Thyroid gland (tissue), 4 donors: ENCODE measurements at places on chromosomes 16 and 17.

DNA sequence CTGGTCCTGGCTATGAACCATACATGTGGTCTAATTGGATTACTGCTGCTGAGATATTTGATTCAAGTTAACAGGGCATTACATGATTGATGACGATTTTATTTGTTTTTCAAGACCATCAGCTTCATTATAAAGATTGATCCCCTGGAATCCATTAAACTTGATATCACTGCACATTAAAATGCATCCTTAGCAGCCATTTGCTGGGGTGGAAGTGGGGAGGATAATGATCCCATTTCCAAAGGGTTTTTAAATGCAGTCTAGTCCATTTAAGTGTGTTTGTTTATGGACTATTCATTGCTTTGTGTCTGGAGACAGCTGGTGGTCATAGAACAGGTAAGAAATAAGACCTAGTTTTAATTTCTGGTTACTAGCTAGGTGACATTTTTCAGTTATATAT is 40.9 kb downstream of the ADAMTS18 start:
- H3K4me3 ChIP-seq, result no peak overlapping the region
- no peaks in the 10 kb centered on the region for H3K27me3 ChIP-seq
- H3K27ac ChIP-seq, result no peak overlapping the region
- H3K4me1 ChIP-seq, result no peaks in the 10 kb centered on the region
- H3K36me3 ChIP-seq, result no peaks in the 10 kb centered on the region

GRCh38 chr16:57828272-57829161 is 26.2 kb upstream of the KIFC3 start:
- peaks cover 65% of the 10 kb centered on the region for H3K4me1 ChIP-seq
- no peaks in the 10 kb centered on the region for H3K36me3 ChIP-seq
- DNase-seq, result peak; percentile 45
- no peaks in the 10 kb centered on the region for H3K27me3 ChIP-seq
- peak overlapping the region; percentile 97 for H3K27ac ChIP-seq

GRCh38 chr17:40019140-40019991 is 4.1 kb downstream of the CSF3 start:
- H3K4me3 ChIP-seq, result no peak overlapping the region
- peaks cover 57% of the 10 kb centered on the region for H3K4me1 ChIP-seq
- H3K27me3 ChIP-seq, result no peaks in the 10 kb centered on the region

GRCh38 chr16:88896238-88897070 is 30.0 kb upstream of the PABPN1L start:
- DNase-seq, result no peak
- H3K4me3 ChIP-seq, result no peak overlapping the region
- H3K36me3 ChIP-seq, result no peaks in the 10 kb centered on the region
- H3K4me1 ChIP-seq, result no peaks in the 10 kb centered on the region
- H3K27me3 ChIP-seq, result no peaks in the 10 kb centered on the region

DNA sequence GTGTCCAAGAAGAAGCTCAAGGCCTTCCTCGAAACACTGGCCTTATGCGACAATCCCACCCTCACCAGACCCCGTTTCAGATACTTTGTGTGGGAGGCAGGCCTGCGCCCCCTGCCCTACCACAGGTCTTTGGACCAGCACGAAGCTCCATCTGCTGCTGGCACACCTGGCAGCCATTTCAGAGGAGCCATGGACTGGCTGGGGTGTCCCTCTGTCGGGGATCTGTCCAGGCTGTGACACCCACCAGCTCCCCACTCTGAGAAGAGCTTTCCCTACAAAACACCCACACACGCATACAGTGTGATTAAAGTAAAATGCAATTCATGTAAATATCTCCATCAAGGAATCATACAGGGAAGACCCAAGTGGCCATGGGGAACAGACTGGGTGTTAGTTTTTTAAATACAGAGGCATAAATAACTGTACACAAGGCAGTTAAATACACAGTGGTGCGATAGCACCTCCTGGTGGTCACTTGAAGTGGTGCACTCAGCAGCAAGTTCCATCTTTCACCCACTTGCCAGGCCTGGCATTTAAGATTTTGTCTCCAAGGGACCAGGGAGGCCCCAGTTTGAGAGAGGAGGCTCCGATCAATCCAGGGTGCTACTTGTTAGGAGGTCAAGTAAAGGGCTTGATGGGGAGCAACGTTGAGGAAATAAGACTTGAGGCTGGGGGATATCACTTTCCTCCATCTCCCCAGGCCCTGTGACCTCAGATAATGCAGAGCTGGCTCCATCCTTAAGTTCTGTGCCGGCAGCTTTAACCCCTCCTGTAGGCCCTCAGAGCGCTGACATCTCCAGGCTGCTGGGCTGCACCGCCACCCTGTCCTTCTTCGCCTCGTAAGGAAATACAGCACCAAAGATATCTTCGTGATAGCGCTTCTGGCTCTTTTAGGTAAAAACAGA is 43.6 kb downstream of the NOS2 start:
- H3K27ac ChIP-seq, result no peak overlapping the region
- H3K36me3 ChIP-seq, result no peaks in the 10 kb centered on the region
- H3K27me3 ChIP-seq, result no peaks in the 10 kb centered on the region
- DNase-seq, result peak; percentile 64

- no peaks in the 10 kb centered on the region for H3K36me3 ChIP-seq
- H3K27ac ChIP-seq, result no peak overlapping the region
- DNase-seq, result no peak
- H3K4me1 ChIP-seq, result no peaks in the 10 kb centered on the region
These were observed 378.8 kb upstream of the TNRC6C start for GRCh38 chr17:77579682-77580081.

- H3K36me3 ChIP-seq, result peaks cover 48% of the 10 kb centered on the region
- DNase-seq, result no peak
- no peak overlapping the region for H3K27ac ChIP-seq
- no peak overlapping the region for H3K4me3 ChIP-seq
These were observed 10.4 kb upstream of the LASP1NB start for GRCh38 chr17:38914741-38915638.
